SK-N-DZ (cell line): ENCODE measurements at places on chromosomes 16 and 17.

- no peak for DNase-seq
Measured at GRCh38 chr17:36931697-36932382, 5.4 kb upstream of the LHX1 start.

GRCh38 chr17:64772845-64773299, 110.8 kb upstream of the SMURF2 start:
- no peak for DNase-seq

DNA sequence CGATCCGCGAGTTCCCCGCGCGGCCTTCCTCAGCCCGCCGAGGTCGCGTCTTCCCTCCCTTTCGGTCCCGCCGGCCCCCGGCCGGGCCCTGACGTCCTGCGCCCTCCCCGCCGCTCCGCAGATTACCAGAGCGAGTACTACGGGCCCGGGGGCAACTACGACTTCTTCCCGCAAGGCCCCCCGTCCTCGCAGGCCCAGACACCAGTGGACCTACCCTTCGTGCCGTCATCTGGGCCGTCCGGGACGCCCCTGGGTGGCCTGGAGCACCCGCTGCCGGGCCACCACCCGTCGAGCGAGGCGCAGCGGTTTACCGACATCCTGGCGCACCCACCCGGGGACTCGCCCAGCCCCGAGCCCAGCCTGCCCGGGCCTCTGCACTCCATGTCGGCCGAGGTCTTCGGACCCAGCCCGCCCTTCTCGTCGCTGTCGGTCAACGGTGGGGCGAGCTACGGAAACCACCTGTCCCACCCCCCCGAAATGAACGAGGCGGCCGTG, 5.4 kb downstream of the LHX1 start:
- DNase-seq: no peak

- DNase-seq: peak; percentile 47
Measured at GRCh38 chr17:28182559-28182958, 136.4 kb upstream of the TMEM97 start.

- no peak for DNase-seq
Measured at GRCh38 chr17:73199751-73200317, 7.0 kb downstream of the COG1 start.

- DNase-seq: no peak
Measured at GRCh38 chr16:51404386-51404785, 253.3 kb upstream of the SALL1 start.

DNA sequence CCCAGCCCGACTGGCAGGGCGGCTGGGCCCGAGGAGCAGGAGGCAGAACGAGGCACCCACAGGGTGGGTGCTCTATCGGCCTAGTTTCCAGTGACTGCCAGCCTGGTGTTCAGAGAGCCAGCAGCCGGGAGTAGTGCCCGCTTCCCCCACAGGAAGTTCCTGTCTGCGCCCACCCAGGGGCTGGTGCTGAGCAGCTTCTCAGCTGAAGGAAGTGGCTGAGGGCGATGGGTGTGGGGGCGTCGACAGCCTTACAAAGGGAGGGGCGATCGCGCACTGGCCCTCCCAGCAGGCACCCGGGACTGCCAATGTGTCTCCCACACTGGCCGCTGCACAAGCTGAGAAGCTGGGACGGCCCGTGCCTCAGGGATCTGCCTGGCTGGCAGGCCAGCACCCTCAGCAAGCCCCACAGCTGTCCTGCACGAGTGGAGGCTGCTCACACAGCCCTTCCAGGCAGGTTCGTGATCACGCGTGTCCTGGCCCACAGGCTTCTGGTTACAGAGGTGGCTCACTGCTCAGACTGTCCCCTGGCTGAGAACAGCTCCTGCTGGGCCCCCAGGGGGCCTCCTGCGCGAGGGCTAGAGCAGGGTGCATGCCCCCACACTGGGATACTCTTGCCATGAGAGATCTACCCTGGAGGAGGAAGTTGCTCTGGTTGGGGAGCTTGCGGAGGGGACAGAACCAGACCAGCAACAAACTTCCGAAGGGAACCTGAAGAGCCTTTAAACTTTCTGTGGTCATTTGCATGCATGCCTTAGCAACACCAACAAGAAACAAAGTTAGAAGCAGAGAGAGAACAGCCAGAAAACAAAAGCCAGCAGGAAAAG, 2.5 kb downstream of the RNF166 start:
- DNase-seq: no peak

DNA sequence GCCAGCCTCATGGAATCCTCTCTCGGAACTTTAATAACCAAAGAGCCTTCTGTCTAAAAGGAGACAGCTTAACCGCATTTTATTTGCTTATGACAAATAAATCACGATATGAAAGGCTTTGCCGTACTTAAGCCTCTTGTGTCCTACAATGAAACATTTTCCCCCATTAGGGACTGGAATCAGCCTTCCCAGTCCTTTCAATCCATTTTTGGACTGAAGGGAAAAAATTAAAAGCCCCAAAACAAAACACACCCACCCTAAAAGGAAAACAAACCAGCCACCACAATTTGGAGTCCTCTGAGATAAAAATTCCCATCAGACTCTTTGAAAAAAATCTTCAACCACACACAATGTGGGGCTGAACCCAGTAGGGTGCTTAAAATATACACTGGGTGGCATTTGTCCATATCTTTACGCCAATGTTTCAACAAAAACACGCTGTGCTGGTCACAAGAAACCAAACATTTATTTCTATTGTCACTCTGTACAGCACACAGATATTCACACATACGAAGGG, 3.0 kb downstream of the HOXB4 start:
- DNase-seq: no peak

DNA sequence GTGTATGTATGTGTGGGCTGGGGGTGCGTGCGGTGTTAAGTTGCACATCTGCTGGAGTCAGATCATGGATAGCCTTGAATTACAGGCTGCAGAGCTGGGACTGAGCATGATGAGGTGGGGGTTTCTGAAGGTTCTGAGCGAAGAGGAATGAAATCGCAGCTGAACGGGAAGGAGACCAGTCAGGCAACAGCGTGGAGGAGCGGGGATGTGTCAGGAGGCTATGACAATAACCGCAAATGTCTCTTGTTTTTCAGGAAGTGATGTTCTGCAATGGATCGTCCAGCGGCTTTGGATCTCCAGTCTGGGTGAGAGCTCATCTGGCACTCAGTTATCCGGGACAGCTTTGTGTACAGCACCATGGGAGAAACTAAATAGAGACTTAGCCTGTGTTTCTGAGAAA, 20.9 kb downstream of the RGS9 start:
- DNase-seq: no peak

DNA sequence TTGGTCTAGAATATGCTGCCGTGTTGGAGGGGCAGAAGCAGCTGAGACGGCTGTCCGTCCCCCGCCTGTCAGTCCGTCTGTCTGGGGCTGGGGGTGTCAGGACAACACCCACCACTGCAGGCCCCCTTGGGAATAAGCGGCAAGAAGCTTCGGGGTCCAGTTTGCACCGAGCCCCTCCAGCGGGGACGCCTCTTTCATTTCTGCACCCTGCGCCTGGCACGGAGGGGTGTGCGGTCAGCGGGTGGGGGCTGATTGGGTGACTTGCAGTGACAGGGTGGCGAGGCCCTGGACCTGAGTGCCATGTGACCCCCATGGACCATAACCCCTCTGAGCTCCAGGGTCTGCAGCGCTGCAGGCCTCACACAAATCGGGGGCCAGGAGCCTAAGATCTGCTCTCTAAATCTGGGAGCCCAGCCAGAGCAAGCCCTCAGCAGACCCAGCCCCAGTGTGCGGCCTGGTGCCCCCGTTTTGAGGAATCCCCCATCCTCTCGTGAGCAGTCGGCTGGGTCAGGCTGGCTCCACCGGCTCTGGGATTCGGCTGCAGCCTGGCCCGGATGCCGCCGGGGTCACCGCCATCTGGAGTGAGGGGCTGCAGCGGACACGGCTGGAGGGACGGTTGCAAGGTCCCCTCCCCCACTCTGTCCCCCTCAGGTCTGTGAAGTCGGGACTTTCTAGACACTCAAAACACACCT, 8.3 kb downstream of the CBFA2T3 start:
- no peak for DNase-seq

- DNase-seq: no peak
Measured at GRCh38 chr17:77341069-77341541, 200.3 kb downstream of the SEC14L1 start.
